Stimulated activated CD8-positive, alpha-beta memory T cell treated with anti-CD3 and anti-CD28 coated beads, Interleukin-4, amount 100 ng/mL, for 4 hours (primary cell): ENCODE measurements at places on chromosomes 1 and 21.

- DNase-seq, result no peak
Measured at GRCh38 chr1:83034851-83035250, 964.1 kb downstream of the TTLL7 start.

DNA sequence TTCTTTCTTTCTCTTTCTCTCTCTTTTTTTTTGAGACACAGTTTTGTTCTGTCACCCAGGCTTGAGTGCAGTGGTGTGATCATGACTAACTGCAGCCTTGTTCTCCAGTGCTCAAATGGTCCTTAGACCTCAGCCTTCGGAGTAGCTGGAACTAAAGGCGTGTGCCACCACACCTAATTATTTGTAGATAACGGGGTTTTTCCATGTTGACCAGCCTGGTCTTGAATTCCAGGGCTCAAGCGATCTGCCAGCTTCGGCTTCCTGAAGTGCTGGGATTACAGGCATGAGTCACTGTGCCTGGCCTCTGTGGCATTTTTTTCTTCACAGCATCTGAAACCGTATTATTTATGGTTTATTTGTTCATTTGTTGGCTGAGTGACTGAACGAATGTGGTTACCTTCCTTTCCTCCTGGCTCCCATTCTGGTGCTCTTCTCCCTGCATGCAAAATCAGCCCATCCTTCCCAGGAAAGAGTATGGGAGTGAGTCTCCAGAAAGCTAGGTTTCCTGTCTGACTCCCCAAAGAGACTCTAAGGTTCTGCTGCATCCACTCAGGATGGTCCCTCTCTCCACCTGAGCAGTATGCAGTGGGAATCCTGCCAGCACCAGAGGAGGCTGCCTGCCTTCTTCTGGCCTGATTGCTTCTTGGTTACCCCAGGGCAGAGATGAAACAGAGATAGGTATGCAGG, 155.0 kb upstream of the BEND5 start:
- no peak for DNase-seq

DNA sequence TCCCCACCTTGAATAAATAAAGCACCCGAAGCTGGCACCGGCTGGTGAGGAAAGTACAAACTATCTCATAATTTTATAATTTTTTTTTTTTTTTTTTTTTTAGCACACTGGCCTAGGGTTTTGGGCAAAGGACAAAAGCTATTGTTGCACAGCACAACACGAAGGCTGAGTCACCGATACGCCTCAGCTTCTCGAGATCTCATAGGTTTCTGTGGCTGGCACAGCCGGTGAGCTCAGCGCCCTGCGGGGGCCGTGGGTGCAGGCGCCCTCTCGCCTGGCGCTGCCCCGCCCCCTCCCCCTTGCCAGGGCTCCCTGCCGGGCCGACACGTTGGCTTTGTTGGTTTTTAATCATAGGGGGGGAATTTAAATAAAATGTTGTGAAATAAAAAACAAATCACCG, 17.2 kb downstream of the CASZ1 start:
- DNase-seq, result no peak

GRCh38 chr1:2190491-2190976, 4.0 kb downstream of the FAAP20 start:
- no peak for DNase-seq

DNA sequence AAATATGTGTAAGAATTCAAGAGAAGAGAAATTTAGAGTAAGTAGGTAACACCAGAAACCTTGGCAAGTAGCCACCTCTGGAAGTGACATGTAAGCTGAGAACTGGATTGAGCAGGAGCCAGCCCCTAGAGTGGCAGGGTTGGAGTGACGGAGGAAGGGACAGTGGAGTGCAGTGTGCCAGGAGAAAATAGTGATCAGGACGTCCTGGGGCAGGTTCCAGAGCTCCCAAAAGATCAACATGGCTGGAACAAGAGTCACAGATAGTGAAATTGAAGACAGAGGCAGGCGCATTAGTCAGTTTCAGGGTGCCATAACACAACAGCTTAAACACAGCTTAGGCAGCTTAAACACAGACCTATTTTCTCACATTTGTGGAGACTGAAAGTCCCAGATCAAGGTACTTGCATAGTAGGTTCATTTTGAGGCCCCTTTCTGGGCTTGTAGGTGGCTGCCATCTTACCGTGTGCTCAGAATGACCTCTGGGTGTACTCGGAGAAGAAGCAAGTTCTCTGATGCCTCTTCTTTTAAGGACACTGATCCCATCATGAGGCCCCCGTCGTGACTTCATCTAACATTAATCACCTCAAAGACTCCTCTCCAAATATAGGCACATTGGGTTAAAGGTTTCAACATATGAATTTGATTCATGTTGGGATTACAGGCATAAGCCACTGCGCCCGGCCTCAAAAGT, 37.2 kb downstream of the GNPAT start:
- DNase-seq, result no peak

GRCh38 chr1:113391649-113392271, 1.4 kb downstream of the MAGI3 start:
- DNase-seq, result no peak

DNA sequence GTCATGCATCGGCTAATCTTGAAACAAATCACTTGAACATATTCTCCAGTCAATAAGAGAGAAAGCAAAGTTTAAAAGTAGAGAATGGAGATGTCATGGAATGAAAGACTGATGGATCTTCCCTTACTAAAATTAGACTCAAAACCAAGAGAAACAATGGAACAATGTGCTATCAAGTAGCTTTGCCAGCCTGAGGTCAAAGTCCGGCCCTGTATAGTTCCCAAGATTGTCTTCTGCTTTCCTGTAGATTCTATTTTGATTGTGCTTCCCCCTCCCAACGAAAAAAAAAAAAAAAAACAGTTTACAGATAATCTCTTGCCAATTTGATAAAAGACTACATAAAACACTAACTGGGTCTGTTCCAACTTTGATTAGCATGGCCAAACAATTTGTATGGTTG, 40.8 kb upstream of the KIRREL1 start:
- no peak for DNase-seq

DNA sequence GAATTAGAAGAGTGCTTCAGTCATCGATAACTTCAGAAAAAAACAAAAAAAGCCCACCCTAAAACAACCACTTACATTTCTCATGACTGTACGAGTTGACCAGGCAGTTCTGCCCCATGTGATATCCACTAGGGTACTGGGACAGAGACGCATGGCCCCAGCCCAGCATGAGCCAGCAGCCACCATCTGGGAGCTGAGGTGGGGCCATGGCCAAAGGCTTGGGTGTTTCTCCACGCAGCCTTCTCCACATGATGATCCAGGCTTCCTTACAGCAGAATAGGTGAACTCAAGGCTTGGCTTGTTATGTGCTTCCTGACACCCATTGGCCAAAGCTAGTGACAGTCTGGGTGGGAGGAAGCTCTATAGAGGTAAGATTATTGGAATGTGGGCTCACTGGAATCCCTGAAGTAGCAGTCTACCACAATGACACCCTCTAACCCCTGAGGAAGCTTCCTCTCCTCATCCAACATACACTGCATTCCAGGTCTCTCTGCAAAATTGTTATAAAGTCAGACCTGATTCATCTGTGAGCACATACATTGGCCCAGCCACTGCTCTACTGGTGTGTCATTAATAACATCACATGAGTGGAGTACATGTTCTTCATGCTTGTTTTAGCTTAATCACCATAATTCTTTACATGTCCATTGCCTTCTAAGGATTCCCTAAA, 66.3 kb upstream of the NTPCR start:
- no peak for DNase-seq

DNA sequence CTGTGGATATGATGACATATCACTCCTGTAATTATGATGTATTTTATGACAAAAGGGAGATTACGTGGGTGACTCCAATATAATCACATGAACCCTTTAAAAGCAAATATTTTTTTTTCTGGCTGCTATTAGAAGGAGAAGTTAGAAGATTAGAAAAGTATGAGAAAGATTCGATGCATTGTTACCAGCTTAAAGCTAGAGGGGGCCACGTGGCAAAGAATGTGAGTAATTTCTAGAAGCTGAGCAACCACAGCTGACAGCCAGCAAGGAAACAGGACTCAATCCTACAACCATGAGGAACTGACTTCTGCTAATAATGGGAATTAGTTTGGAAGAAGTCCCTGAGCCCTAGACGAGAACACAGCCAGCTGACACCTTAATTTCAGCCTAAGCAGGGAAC, 56.3 kb upstream of the C1orf87 start:
- DNase-seq, result no peak

DNA sequence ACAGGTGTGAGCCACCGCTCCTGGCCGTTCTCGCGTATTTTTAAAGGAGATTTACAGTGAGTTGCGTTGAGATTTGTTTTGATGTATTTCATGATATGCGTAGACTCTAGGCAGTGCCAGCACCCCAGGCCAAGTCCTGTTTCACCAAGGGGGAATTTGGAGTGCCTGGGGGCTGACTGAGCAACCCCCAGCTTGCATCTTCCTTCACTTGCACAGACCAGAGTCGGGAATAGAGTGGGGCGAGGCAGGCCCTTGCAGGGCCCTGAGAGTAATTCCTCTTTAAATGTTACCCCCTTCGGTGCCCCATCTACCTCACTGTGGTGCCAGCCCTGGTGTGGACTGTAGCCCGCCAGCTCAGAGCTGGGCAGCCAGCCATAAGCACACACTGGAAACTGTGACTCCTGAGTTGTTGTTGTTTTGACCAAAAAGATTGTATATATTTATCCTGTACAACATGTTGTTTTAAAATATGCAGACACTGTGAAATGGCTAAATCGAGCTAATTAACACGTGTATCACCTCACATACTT, 269.5 kb downstream of the NPHP4 start:
- no peak for DNase-seq

GRCh38 chr1:2194898-2195673, 514 bp upstream of the FAAP20 start:
- peak; percentile 70 for DNase-seq

DNA sequence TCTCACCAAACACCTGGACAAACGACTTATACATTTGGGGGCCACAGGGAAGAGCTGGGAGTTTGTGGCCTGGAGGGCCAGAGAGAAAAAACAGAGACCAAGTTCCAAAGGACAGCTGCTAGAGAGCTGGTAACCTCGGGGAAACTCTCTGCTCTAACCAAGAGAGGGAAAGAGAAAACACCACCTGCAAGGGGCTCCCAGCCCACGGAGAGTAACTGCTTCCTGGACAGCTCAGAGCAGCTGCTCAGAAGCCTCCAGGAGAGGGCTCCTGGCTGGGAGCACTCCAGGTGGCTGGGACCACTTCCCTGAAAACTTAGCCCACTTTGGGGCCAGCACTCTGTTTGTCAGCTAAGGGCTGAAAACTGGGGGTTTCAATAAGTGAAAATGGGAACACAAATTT, 154.8 kb upstream of the GRIK3 start:
- no peak for DNase-seq

DNA sequence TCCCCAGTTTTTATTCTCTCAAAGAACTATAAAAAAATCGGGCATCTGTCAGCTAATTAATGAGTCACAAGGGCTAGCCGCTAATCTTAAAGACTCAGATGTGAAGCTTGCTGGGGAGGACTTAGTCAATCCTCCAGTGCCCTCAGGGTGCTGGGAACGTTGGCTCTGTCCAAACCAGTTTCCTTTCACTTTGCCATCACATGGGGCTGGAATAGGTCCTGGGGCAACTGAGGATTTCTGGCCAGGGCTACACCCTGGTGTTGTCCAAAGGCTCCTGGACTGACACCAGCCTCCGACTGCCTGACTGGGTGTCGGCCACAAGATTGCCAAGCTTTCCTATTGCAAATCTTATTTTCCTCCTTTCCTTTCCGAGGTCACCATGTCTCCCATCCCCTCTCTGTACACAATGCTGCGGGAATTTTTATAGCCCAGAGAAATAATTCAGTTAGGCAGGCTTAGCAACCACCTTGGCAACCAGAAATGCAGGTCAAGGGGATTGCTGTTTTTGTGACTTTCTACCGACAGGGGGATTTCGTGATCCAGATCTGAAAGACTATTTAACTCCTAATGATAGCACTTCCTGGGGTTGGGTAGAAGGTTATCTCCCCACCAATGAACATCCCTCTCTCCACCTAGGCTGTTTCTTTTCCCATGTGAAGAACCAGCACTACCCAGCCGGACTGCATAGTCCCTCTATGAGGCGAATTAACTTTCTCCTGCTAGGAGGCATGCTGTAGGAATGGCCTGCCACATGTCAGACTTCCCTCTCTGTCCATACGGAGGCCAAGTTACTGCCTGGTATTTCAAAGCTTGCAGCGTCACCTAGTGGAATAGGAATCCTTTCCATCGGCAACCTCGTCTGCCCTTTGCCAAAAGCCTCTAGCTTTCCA, 29.9 kb upstream of the CTBS start:
- no peak for DNase-seq

DNA sequence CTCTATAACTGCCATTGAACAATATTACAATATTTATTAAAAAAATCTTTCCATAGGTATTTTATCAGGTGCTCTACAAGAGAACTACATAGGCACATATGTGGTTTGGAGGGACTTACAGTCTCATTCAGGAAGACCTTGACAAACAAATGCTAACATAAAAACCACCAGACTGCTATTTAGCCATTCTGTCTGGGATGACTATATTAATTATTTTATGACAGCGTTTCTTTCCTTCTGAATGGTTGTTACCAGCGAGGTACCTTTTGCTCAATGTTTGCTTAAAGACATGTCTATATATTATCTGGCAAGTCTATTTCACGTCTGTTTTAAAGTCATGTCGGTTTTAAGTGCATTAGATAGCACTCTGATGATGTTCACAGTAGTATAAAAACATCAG, 69.7 kb downstream of the RUNX1 start:
- no peak for DNase-seq

DNA sequence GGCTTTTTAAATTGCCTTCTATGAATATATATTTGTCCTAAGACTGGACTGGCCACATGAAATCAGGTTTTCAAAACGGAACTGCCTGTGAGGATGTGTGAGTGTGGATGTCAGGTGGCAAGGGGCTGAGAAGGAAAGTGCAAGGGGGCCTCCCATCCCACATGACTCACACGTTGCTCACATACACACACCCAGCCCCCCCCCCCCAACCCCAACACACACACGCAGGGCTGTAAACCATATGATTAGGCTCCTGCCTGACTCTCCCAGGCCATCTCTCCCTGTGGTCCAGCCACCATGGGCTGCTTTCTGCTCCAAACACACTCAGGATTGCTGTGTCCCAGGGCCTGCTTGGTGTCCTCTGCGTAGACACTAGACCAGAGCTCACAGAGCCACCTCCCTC, 22.4 kb downstream of the DEGS1 start:
- DNase-seq, result no peak

DNA sequence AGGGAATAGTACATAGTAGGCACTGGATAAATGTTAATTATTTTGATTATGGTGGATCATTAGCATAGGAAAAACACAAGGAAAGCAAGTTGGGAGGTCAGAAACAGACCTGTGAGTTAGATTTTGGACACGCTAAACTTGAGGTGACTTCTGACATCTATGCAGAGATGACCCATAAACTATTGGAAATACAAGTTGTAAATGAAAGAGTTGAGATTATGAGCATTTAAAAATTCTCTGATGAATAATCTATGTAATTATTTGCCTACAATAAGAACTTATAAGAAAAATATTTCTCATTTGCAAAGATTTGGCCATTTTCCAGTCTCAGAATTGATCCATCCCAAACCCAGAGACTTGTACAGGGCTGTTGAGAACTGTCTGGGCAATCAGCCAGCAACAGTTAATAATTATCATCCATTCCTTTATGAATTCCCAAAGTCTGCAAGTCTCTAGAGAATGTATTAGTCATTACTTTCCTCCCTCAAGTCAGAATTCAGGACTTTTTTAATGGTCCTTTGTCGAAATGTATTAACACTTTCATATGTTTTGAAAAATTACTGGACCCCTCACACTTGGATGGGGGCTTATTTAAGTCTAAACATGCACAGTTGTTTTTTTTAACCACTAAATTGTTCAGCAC, 19.4 kb upstream of the SLAMF6 start:
- no peak for DNase-seq
